ENCODE measurements at places on chromosomes 4 and X.

DNA sequence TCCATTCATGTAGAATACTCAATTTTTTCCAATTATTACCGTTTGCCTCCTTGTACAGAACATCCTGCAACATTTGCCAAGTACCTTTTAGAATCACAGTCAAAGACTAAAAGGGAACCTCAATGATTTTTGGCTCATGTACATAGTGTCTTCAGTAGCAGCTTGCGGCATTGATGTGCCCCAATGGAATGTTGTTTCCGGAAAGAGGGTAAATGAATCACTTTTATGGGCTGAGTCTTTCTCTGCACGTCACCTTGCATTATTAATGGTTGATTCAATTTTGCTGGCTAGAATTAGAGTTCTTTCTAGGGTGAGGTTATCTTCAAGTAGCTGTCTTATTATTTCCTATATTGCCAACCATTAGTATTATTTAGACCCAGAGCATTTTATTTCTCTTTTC is 116.9 kb upstream of the GABRA2 start:
- DNase-seq: no peak

GRCh38 chrX:131544218-131544617 is 344 bp downstream of the OR13H1 start:
- no peak for DNase-seq

- DNase-seq: no peak
These were observed 2.0 kb upstream of the THAP9 start for GRCh38 chr4:82898322-82899243.

DNA sequence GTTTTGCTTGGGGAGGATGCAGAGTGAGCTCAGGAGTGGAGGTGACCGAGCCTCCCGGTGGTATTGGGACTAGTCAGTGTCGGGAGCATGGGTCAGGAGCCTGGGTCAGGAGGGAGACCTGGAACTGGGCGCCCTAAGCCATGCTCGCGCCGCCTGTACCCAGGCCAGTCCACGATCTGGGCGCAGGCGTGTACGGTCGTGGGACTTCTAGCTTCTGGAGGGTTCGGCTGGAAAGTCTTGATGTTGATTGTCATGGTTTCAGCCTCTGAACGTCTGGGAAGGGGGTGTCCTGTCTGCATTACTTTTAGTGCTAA is 244 bp downstream of the EIF2S3 start:
- DNase-seq: no peak

DNA sequence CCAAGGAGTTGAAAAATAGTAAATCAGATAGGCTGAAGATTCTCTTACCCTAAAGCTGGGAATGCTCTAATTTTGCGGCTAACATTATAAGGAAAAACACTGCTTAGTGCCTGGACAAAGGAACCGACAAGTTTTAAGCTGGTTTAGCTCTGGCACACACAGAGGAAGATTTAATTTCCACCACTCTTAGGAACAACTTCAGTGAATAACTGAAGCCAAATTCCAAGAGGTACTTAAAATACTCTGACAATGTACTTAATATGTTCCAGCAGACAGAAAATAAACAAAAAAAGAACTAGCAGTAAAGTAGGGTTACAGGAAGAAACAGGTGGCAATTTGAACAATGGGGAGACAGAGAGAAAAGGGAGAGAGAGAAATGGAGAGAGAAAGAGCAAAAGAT is 340.8 kb upstream of the NDST4 start:
- DNase-seq: no peak

- no peak for DNase-seq
These were observed 74.9 kb upstream of the CBR4 start for GRCh38 chr4:169084954-169085353.

DNA sequence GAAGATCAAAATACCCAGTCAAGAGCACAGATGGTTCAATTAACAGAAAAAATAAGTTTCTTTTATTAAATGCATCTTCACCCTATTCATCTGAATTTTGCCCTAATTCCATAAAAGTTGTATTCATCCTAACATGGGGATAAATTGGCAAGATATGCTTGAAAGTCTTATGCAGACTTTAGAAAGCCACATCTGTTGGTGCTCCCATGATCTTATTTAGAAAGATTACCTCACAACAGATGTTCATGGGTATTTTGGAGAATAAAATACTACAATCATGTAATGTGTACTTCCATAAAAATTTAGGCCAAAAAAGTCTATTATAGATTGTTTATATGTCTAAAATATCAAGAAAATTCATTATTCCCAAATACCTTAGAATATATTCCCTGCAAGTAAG is 510.3 kb downstream of the TECRL start:
- no peak for DNase-seq

DNA sequence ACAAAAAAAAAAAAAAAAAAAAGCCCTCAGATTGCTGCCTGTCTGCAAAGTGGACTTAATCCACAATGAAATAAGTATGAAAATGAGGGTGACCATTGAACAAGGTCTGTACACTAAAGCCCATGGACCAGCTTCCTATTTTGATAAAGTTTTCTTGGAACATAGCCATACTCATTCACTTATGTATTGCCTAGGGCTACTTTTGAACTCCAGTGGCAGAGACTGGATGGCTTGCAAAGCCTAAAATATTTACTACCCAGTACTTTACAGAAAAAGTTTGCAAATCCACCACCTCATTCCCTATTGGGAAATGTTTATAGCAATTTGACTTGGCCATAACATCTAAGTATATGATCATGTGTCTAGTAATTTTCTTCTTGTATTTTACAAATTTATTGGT is 481.7 kb downstream of the NAF1 start:
- no peak for DNase-seq

GRCh38 chr4:152014280-152014679 is 253.5 kb upstream of the GATB start:
- peak; percentile 19 for DNase-seq

DNA sequence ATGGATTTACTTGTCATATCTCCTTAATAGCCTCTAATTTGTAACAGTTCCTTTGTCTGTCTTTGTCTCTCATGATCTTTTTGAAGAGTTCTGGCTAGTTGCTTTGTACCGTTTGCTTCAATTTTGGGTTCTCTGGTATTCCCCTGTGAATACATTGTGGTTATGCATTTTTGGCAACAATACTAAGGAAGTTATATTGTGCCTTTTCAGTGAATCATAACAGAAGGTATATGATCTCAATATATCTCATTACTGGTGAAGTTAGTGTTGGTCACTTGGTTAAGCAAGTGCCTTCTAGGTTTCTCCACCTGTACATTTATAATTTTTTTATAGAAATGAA is 48.6 kb downstream of the DCLK2 start:
- DNase-seq: no peak

- DNase-seq: no peak
These were observed 30.7 kb upstream of the FGF13 start for GRCh38 chrX:138742217-138742616.

GRCh38 chr4:54707406-54707805 is 49.6 kb downstream of the KIT start:
- DNase-seq: no peak

- no peak for DNase-seq
These were observed 78.1 kb upstream of the ADGRA3 start for GRCh38 chr4:22593933-22594332.

- no peak for DNase-seq
These were observed 161.0 kb downstream of the CPEB2 start for GRCh38 chr4:15163284-15163645.

Measured in stimulated activated CD4-positive, alpha-beta T cell treated with anti-CD3 and anti-CD28 coated beads, Interleukin-1b, Interleukin-23, amount 100 ng/mL, for 1 hour (primary cell).